Lower leg skin (tissue), 4 donors: ENCODE measurements at places on chromosomes 5 and 9. TPM values are rescaled to one million over a fixed set of nuclear protein-coding genes. Genes with fewer than 3 reads are reported as not detected.

Gene CXCL14
- total RNA-seq: 157 TPM

Gene ST8SIA4
- total RNA-seq: 1.3 TPM

Gene NME5
- total RNA-seq: not detected

Gene ZFAND5
- 305 TPM for total RNA-seq

Gene PHF24
- 2.7 TPM for total RNA-seq

Gene NOTCH1
- 81.8 TPM for total RNA-seq

Gene TPPP
- total RNA-seq: 11.3 TPM

Gene TEK
- 9.2 TPM for total RNA-seq

Gene UAP1L1
- 9.0 TPM for total RNA-seq

Gene SPEF2
- 2.8 TPM for total RNA-seq

Gene MEIKIN
- not detected for total RNA-seq

Gene ELOVL7
- 96.9 TPM for total RNA-seq

Gene FOXD4L6
- not detected for total RNA-seq

Gene SCAMP1
- total RNA-seq: 28.8 TPM

Gene OTULINL
- total RNA-seq: 1.6 TPM

Gene TMEM215
- total RNA-seq: not detected

Gene CCL27
- 235 TPM for total RNA-seq

Gene GPRIN1
- total RNA-seq: 1.7 TPM

Gene TAF11L14
- not detected for total RNA-seq

Gene FCN2
- total RNA-seq: 0.29 TPM

Gene PPP2R2B
- total RNA-seq: 4.3 TPM

Gene C1QTNF2
- total RNA-seq: 0.65 TPM

Gene ITGA1
- 10.7 TPM for total RNA-seq

Gene SFXN1
- total RNA-seq: 15.3 TPM

Gene IL13
- not detected for total RNA-seq

Gene FOXD4L5
- not detected for total RNA-seq

Gene CDH10
- total RNA-seq: not detected

Gene GPR150
- 0.63 TPM for total RNA-seq

Gene ARHGEF28
- 37.7 TPM for total RNA-seq

Gene DBH
- 0.06 TPM for total RNA-seq

Gene CARTPT
- not detected for total RNA-seq

Gene PCDHA12
- 0.39 TPM for total RNA-seq

Gene RLN2
- total RNA-seq: not detected

Gene FYB1
- total RNA-seq: 1.5 TPM

Gene CCNI2
- total RNA-seq: 0.74 TPM

Gene CMYA5
- 6.4 TPM for total RNA-seq

Gene PCDHGB7
- total RNA-seq: 8.0 TPM

Gene SPATA31C2
- not detected for total RNA-seq

Gene MCIDAS
- not detected for total RNA-seq

Gene MCC
- total RNA-seq: 57.7 TPM

Gene MTMR12
- 36.2 TPM for total RNA-seq

Gene EDIL3
- 18.8 TPM for total RNA-seq

Gene SMIM32
- not detected for total RNA-seq

Gene GRIA1
- total RNA-seq: 0.69 TPM

Gene CNTNAP3B
- 22.4 TPM for total RNA-seq

Gene CCL19
- not detected for total RNA-seq

Gene CTXN3
- total RNA-seq: not detected

Gene GMCL2
- total RNA-seq: not detected

Gene FLT4
- total RNA-seq: 4.9 TPM

Gene SEMA5A
- 13.4 TPM for total RNA-seq

Gene ECSCR
- total RNA-seq: 7.9 TPM

Gene PCDHB11
- total RNA-seq: 0.63 TPM

Gene C9orf50
- total RNA-seq: not detected

Gene LECT2
- not detected for total RNA-seq

Gene SNX24
- total RNA-seq: 20.9 TPM
